ENCODE measurements at places on chromosomes 5 and 9.

GRCh38 chr9:14214065-14214684 lies 99.8 kb downstream of the NFIB start:
- DNase-seq: no peak

GRCh38 chr5:54680998-54681397 lies 163.4 kb downstream of the SNX18 start:
- no peak for DNase-seq

- no peak for DNase-seq
Measured at GRCh38 chr9:120921661-120922181, 4.9 kb downstream of the TRAF1 start.

DNA sequence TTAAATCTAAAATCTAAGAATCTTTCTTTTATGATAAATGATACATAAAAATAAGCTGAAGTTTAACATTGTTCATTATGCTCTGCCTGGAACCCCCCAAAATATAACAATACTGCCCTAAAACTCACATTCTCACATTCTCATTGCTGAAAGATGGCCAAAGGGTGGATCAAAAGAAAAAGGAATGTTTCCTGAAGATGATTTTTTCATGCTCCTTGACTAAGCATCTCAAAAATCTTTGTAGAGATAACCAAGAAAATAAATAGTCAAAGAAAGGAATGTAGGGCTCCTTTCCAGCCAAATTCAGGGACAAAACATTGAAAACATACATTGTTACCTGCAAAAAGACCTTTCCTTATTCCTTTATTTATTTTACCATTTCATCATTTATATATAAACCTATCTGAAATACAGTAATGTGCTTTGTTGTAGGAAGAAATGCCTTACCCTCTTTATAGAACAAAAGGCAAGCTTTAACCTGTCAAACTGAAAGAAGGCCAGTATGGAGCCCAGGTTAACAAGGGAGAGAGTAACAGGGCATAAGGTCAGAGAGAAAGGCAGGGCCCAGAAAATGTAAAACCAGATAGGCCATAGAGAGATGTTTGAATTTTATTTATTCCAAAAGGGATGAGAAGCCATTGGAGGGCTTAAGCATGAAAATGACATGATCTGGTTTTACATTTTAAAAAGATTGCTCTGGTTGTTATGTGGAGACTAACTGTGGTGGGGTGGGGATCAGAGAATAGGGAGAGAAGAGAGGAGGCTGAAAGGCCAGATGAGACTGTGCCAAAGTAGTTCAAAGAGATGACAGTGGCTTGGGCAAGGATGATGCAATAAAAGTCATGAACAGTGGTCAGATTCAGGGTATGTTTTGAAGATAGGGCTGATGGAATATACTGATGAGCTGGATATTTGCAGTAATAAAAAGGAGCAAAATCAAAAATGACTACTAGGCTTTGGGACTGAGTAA lies 37.3 kb upstream of the CDK5RAP2 start:
- DNase-seq: no peak

- no peak for DNase-seq
Measured at GRCh38 chr5:133824661-133825254, 143.7 kb downstream of the C5orf15 start.

DNA sequence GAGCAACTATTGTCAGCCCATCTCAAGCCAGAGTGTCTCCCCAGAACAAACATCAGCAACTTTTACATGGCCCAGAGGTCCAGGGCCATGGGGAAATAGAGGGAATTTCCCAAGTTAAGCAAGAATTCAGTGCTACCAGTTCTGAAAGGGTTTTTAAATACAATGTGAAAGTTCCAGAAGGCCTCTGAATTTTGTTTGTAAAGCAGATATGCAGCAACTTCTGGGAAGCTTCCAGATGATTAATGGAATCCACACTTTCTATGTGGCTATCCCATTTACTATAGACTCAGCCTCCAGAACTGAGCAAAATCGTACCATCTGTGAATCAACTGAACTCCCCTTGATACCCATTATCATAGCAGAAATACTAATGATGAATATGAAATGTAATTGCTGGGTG lies 93.8 kb downstream of the FEM1C start:
- no peak for DNase-seq

DNA sequence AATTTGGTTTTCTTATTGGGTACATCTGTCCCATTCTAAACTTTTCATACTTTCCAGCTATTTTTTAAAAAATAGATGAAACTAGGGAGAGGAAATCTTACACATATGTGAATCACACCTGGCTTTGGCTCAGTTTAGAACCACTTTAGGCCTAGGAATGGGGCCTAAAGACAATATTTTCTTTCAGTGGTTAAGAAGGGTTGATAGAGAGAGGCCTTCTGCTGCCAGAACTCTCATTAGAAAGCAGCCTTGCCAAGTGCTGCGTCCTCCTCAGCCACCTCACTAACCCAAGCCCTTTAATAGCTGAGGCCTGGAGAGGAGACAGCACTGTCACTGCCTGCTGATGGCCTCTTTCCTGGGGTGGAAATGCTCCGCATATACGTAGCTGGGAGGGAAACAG lies 167.5 kb downstream of the SAXO1 start:
- no peak for DNase-seq

- no peak for DNase-seq
Measured at GRCh38 chr5:50963971-50964745, 297.7 kb downstream of the PARP8 start.

DNA sequence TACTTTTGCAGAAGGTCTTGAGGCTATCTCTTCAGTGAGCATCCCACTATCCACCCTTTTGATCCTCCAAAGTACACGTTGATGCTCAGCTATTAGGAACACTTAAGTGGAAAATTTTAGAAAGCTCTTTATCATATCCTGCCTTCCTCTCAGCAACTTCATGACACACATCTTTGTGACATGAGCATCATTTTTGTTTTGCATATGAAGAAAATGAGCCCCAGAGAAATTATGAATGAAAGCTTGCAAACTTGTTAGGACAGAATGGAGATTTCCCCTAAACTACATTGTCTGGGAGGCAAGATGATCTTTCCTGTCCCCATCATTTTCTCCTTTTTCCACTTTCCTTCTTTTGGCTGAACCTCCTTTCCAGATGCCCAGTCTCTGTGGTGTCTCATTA lies 239.4 kb upstream of the PIK3R1 start:
- DNase-seq: no peak

GRCh38 chr5:172985596-172985995 lies 2.0 kb downstream of the ATP6V0E1 start:
- DNase-seq: no peak

- no peak for DNase-seq
Measured at GRCh38 chr9:26565118-26565517, 327.5 kb downstream of the CAAP1 start.

- no peak for DNase-seq
Measured at GRCh38 chr9:72363236-72363635, 1.8 kb downstream of the ZFAND5 start.

- no peak for DNase-seq
Measured at GRCh38 chr9:16985559-16986348, 115.3 kb upstream of the BNC2 start.

DNA sequence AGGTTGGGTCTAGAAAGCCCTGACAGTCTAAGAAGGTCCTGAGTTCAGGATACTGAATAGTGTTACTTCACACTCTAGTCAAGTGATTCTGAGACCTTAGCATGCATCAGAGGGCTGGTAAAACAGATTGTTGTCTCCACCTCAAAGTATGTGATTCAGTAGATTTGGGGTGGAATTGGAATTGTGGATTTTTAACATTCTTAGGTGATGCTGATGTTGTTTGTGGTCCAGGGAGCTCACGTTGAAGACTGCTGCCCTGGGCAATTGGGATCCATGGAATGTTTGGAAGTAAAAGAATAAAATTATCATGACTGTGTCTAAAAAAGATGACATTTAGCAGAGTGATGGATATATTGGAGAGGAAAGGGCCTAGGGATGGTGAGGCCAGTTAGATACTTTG lies 75.6 kb downstream of the VCAN start:
- DNase-seq: no peak

GRCh38 chr5:14417276-14417730 lies 164.3 kb upstream of the OTULINL start:
- peak; percentile 78 for DNase-seq
